Esophagus squamous epithelium (tissue), 5 donors: ENCODE measurements at places on chromosomes 3 and 15. TPM values are rescaled to one million over a fixed set of nuclear protein-coding genes. Genes with fewer than 3 reads are reported as not detected.

Gene HYAL2
- total RNA-seq: 54.9 TPM

Gene IQCH
- 3.1 TPM for total RNA-seq

Gene SLC12A1
- not detected for total RNA-seq

GRCh38 chr15:62823561-62823960, 219.0 kb upstream of the TPM1 start:
- no peak overlapping the region for H3K4me3 ChIP-seq
- DNase-seq: no peak
- no peaks in the 10 kb centered on the region for H3K27me3 ChIP-seq
- H3K27ac ChIP-seq: no peak overlapping the region
- no peaks in the 10 kb centered on the region for H3K36me3 ChIP-seq

GRCh38 chr15:31384568-31384967, 57.9 kb downstream of the KLF13 start:
- H3K36me3 ChIP-seq: no peaks in the 10 kb centered on the region
- H3K4me1 ChIP-seq: peaks cover 13% of the 10 kb centered on the region
- H3K4me3 ChIP-seq: no peak overlapping the region
- no peak overlapping the region for H3K27ac ChIP-seq

- H3K4me3 ChIP-seq: no peak overlapping the region
- H3K27ac ChIP-seq: no peak overlapping the region
- H3K27me3 ChIP-seq: no peaks in the 10 kb centered on the region
- no peak for DNase-seq
- H3K36me3 ChIP-seq: no peaks in the 10 kb centered on the region
Observed at GRCh38 chr15:84765675-84766074, 17.3 kb downstream of the ZNF592 start.

DNA sequence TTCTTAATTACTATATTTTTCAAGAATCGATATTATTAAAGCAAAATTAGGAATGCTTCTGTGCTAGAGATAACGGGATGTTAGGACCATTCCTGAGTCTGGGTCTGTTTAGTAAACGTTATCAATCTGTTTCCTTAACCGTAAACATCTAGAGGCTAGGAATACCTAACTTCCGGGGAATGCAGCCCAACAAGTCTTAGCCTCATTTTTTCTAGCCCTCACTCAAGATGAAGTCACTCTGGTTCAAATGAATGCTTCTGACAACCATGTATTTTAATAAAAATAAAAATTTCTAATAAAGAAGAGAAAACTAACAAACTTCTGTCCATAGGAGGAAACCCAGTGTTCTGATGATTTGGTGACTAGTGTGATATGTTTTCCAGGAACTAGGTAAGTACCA, 11.1 kb upstream of the SELENOK start:
- H3K4me1 ChIP-seq: no peaks in the 10 kb centered on the region
- H3K4me3 ChIP-seq: no peak overlapping the region
- H3K27me3 ChIP-seq: no peaks in the 10 kb centered on the region
- DNase-seq: no peak

DNA sequence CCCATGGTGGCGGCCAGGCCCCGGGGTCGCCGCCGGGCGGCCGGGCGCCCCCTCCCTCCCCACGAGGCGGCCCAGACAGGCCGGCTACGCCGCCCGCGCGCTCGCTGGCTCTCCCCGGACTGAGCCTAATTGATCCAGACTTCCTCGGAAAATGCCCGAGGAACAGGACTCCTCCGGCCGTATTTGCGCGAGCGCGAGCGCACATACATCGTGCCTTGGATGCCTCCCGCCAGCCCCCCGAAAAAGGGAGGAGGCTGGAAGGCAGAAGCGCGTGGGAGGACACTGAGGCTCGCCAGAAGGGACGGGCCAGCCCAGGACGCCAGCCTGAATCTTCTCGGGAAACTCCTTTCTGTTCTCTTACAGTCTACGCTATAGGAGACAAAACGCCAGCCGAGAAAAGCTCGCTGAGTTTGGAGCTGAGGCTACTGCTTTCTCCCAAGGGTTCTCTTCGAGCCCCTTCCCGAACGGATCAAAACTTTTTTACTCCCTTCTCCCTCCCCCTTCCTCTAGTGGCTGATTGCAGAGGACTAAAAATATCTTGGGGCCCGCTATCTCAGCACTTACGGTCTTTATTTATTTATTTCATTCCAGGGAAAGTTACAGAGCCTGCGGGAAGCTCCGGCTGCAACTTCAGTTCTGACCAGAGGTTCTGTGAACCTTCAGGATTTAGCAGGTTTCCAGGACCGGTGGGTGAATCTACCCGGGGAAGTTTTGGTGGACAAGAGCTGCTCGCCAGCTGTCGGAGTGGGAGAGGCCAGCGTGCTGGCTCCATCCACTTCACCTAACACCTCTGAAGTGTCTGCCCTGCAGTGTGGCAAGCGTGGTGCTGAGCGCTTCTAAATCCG, at the start of gene PDZRN3:
Gene PDZRN3, minus strand, starts transcription at position 121 of the 845 bp plus-strand sequence.
- no peaks in the 10 kb centered on the region for H3K4me1 ChIP-seq
- DNase-seq: no peak

GRCh38 chr3:173096994-173097785, 43.8 kb downstream of the SPATA16 start:
- H3K36me3 ChIP-seq: no peaks in the 10 kb centered on the region
- no peaks in the 10 kb centered on the region for H3K4me1 ChIP-seq
- no peaks in the 10 kb centered on the region for H3K27me3 ChIP-seq
- H3K4me3 ChIP-seq: no peak overlapping the region
- no peak overlapping the region for H3K27ac ChIP-seq
- no peak for DNase-seq

- no peaks in the 10 kb centered on the region for H3K27me3 ChIP-seq
- peaks cover 5% of the 10 kb centered on the region for H3K4me1 ChIP-seq
- H3K36me3 ChIP-seq: no peaks in the 10 kb centered on the region
- H3K27ac ChIP-seq: no peak overlapping the region
- no peak overlapping the region for H3K4me3 ChIP-seq
- DNase-seq: no peak
Observed at GRCh38 chr15:45703670-45704328, 69.0 kb downstream of the SQOR start.

DNA sequence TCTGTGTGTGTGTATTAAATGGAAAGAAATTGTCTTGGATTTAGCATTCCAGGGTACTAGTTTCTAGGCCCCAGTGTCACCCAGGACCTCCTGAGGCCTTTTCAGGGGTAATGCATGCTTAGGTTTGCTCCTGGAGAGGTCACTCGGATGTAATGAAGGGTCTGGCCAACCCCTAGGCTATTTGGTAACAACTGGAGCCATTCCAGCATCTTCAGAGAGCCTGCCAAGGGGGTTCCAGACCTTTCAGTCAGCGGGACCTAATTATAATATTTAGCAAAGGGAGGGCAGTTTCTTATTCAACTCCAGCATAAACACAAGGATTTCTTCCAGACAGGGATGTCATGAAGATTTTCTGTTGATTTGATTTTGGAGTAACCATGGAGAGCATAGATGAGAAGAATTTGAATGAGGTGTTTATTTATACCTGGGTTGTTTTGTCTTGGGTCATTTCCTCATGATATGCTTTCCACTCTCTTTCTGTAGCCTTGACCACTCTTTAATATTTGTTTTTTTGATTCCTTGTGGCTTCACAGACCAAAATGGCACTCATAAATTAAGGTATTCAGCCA, 17.4 kb downstream of the KAT2B start:
- H3K36me3 ChIP-seq: no peaks in the 10 kb centered on the region
- H3K4me1 ChIP-seq: peaks cover 44% of the 10 kb centered on the region
- H3K4me3 ChIP-seq: no peak overlapping the region
- no peak for DNase-seq
- peak overlapping the region; percentile 91 for H3K27ac ChIP-seq
- H3K27me3 ChIP-seq: no peaks in the 10 kb centered on the region

DNA sequence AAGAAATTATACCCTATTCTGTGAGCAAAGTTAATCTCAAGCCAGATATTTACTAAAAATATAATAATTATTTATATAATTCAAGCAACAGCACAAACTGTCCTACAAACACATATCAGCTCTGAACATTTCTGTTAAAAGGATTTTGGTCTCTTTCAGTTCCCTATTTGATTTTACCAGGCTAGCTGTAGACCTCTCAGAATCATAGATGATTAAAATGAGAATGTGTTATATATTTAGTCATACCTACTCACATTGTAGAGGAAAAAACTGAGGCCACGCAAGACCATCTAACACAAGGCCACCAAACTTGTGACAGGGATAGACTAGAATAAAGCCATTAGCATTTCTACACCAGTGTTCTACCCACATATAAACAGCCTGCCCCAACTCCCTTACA, 28.5 kb downstream of the ACKR4 start:
- H3K27ac ChIP-seq: no peak overlapping the region
- peaks cover 28% of the 10 kb centered on the region for H3K4me1 ChIP-seq
- no peak for DNase-seq
- H3K27me3 ChIP-seq: no peaks in the 10 kb centered on the region
- peaks cover 43% of the 10 kb centered on the region for H3K36me3 ChIP-seq
- no peak overlapping the region for H3K4me3 ChIP-seq

GRCh38 chr3:156674911-156675829, 780 bp downstream of the TIPARP start:
- H3K4me3 ChIP-seq: peak overlapping the region; percentile 98
- DNase-seq: no peak
- H3K27ac ChIP-seq: peak overlapping the region; percentile 99
- H3K27me3 ChIP-seq: no peaks in the 10 kb centered on the region
- peaks cover 50% of the 10 kb centered on the region for H3K4me1 ChIP-seq
- H3K36me3 ChIP-seq: peaks cover 27% of the 10 kb centered on the region

GRCh38 chr3:80043226-80043625, 275.4 kb upstream of the ROBO1 start:
- H3K4me1 ChIP-seq: no peaks in the 10 kb centered on the region
- no peaks in the 10 kb centered on the region for H3K36me3 ChIP-seq
- H3K27me3 ChIP-seq: no peaks in the 10 kb centered on the region
- H3K27ac ChIP-seq: no peak overlapping the region

GRCh38 chr15:47795864-47796263, 78.6 kb downstream of the SEMA6D start:
- H3K27me3 ChIP-seq: no peaks in the 10 kb centered on the region
- H3K4me3 ChIP-seq: no peak overlapping the region
- no peak for DNase-seq
- no peak overlapping the region for H3K27ac ChIP-seq
- H3K4me1 ChIP-seq: no peaks in the 10 kb centered on the region
